ENCODE measurements at places on chromosomes 2 and 18.

GRCh38 chr18:48345596-48345995 lies 63.6 kb downstream of the ZBTB7C start:
- no peak for DNase-seq

- no peak for DNase-seq
These were observed 6.8 kb upstream of the CHMP1B start for GRCh38 chr18:11844436-11844835.

- no peak for DNase-seq
These were observed 231.2 kb upstream of the CYP26B1 start for GRCh38 chr2:72378753-72379348.

DNA sequence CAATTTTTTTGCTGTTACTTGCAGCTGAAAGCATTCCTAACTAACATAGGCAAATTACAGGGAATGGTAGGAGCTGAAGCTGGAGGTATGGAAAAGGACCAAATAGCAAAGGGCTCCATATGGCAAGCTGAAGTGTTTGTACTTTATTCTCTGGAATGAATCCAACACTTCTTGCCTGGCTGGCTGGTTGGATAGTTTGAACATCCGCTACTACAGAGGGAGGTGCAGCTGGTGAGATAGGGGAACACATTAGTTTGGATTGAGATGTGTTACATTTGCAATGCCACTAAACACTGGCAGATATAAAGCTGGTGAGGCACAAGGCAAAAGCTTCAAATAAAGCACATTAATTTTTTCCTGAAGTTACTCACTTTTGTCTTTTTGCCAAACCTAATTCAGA lies 291.5 kb downstream of the SP3 start:
- DNase-seq = no peak

GRCh38 chr2:73987948-73988700 lies 3.4 kb downstream of the TET3 start:
- no peak for DNase-seq

- no peak for DNase-seq
These were observed 20.8 kb upstream of the CIDEA start for GRCh38 chr18:12233378-12233777.

- no peak for DNase-seq
These were observed 7.0 kb upstream of the REEP1 start for GRCh38 chr2:86344404-86344803.

DNA sequence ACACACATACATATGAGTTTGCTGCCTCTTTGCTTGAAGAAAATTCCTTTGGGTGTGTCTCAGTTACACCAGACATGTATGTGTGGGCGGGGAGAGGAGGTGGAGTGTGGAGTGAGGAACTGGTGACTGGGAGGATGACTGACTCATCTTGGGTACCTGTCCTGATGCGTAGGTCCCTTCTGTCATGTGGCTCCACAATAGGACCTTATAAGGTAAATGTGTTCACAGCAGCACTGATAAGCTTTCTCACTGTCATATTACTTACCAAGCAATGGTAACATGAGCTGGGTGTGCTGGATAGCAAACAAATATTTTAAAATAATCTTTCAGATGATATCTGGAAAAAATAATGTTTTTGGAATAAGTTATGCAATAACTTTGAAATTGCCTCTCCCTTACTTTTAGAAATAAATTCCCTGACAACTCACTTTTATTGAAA lies 45.1 kb downstream of the SLC9A2 start:
- no peak for DNase-seq

GRCh38 chr2:101175991-101176390 lies 24.8 kb upstream of the TBC1D8 start:
- DNase-seq = no peak

- no peak for DNase-seq
These were observed 229.1 kb upstream of the FN1 start for GRCh38 chr2:215664847-215665525.

- no peak for DNase-seq
These were observed 512 bp downstream of the FAP start for GRCh38 chr2:162242586-162243280.

GRCh38 chr2:176024083-176024482 lies 22.0 kb upstream of the LNPK start:
- DNase-seq = no peak

GRCh38 chr2:46304635-46305034 lies 7.4 kb downstream of the EPAS1 start:
- no peak for DNase-seq

DNA sequence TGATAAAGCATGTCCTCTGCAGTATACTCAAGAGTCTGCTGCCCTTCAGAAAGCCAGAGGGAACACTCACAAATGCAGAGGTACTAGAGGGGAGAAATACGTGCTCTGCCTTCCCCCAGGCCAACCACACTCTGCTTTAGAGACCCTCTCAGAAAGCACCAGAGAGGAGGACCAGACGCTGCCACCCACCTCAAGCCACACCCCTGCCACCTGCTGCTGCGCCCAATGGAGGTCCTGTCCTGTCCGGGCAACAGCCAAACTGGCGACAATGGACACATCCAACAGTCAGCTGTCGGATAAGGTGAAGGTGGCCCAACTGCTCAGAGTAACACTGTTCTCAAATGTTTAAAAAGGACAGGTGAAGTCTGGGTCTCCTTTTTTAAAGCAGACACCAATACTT lies 44.6 kb downstream of the FAM168B start:
- no peak for DNase-seq

DNA sequence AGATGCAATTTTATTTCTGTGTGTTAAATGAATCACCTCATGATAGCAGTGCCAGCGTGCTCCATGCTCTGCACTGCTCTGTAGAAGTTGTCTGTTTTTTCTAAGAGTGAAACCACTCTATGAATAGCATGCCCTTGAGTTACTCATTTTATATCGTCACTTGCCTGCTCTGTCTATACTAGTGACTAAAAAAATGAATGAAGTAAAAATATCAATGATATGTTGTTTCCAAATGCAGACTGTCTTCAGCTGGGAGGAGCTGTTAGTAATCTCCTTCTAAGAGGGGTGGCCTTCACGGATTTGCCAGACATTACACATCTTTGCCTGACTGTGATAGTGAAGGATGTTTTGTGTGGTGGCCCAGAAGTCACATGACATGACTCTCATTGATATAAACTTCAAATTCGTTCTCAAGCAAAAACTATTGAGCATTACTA lies 852.1 kb downstream of the CNTNAP5 start:
- DNase-seq = no peak

DNA sequence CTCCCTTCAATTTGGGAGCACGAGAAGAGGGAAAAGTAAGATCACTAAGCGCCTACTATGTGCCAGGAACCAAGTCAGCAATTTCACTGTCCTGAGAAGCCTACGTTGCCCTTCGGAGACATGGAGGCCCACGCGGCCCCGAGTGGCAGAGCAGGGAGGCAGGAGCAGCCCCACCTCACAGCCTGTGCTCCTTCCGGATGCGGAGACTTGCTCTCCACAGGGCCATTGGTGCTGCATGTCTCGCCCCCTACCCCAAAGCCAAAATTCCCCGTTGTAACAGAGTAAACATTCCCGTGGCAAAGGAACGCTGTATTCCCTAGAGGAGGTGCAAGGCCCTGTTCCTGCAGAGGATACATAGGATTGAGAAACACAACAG lies 4.5 kb downstream of the SLC14A2 start:
- DNase-seq = no peak

- DNase-seq = no peak
These were observed 79.1 kb downstream of the MOGAT1 start for GRCh38 chr2:222750533-222750932.

- DNase-seq = no peak
These were observed 66.6 kb downstream of the ADNP2 start for GRCh38 chr18:80175451-80176204.

DNA sequence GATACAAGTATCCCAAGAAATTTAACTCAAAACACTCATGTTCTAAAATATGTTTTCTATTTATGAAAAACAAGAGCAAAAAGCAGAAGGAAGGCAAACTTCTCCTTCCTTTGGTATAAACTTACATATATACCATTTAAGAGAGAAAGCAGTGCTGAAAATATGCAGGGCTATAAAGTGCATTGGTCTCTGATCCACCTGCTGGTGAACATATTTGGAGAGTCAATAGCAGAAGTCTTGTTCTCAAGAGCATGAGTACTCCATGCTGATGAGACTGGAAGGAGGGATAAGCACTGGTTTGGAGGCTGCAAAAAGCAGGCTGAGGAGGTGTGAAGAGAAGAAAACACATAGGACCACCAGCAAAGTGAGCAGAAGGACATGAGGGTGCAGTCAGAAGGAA lies 391.2 kb downstream of the STK39 start:
- no peak for DNase-seq

DNA sequence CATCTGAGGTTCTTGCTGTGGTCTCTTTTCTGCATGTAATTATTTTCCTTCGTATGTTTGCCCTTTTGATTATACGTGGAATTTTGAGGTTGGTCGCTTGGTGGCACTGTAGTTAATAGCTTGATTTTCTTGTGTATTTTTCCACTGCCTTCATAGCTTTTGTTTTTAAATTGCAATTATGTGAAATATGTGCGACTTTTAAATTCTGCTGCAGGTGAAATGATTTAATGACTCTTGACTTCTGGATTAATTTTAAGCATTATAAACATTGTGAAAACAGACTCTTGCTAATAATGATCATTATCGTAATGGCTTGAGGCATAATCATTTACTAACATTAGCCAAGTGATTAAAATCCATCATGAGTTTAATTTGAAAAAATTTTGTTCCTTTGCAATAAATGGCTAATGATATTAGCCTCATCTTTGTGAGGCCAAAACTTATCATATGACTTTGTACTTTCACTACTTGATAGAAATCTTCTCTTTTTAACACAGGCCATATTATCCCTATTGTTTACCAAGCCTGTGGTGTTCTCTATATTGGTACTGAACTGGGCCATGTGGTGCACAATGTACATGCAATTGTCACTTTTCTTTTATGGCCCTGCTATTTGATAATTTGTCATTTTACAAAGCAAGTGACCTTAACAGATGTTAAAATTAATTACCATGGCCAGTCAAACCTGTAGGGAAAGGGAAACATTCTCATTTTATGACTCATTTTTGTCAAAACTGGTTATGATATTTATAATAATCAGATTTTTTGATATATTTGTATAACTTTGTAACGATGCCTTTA lies 62.8 kb upstream of the NEUROD1 start:
- DNase-seq = peak; percentile 17

DNA sequence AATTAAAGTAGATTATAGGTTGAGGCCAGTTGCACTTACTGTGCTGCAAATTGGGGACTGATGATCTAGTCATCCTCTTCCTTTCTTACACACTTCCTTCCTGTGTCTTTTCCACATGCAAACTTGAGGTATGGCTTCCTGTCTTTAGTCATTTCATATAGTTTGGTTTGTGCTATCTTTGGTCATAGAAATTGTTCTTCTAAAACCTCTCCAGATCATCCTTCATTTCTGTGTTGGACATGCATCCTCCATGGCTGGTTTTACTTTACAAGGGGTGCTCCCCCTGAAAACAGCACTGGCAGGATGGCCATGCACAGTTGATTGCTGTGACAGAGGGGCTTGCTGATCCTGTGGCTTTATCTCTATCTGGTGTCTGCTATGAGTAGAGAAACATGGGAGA lies 36.5 kb downstream of the MGAT5 start:
- no peak for DNase-seq

DNA sequence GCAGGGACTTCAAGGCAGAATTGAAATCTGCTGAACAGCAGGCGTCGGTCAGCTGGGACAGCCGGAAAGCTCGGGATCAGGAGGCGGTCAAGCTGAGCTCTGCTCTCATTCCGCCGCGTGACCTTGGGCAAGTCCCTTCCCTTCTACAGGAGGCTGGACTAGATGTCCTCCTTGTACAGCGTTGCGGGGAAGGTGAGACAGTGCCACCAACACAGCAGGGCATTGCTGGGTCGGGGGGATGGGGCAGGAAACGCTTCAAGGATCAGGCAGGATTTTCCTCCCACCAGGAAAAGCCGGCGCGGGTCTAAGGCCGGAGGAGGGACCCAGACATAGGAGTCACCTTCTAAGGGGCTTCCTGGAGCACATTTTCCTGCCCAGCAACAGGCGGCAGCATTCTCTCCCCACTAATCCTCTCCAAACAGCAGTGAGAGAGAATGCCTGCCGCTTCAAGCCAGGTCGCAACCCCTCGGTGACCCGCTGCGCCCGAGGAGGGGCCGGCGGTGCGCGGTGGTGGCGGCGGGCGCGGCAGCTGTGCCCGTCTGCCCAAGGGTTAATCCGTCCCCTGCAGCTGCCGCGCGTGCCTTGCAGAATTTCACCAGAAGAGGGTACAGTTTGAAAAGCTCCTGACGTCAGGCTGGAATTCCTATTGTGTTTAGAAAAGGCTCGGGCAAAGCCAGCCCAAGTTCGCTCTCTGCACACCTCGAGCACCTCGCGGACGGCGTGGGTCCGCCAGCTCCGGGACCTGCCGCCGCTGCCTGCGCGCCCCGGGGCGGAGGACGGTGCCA lies at the start of gene KCNF1:
TSS of gene KCNF1 (plus strand) at position 644 of the 785 bp plus-strand sequence. CDS start 493 bp downstream, outside the sequence.
- peak; percentile 70 for DNase-seq

All from endothelial cell (in vitro differentiated cells).